HT1080 (cell line): ENCODE measurements at places on chromosomes 6 and 20. TPM values are rescaled to one million over a fixed set of nuclear protein-coding genes. Genes with fewer than 3 reads are reported as not detected.

DNA sequence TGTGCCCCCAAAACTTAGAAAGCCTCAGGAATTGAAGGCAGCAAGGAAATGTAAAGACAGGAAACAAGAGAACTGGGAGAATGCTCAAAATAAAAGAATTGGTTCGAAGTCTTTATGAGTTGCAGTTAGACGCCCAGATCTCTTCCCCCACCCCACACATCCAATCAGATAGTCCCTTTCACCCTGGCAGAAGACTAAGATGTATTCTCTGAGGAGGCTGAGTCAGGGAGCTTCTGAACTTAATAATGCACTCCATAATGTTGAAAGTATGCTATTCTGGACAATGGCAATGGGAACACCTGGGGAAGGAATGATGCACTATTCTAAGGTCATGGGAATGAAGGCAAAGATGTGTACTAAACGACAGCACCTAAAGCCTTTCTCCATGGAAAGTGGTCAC, 173.6 kb downstream of the MTFR2 start:
- no peak for DNase-seq

GRCh38 chr6:5782783-5783547, 223.8 kb downstream of the NRN1 start:
- no peak for DNase-seq

- no peak for DNase-seq
Measured at GRCh38 chr6:113921299-113921904, 49.5 kb downstream of the HDAC2 start.

DNA sequence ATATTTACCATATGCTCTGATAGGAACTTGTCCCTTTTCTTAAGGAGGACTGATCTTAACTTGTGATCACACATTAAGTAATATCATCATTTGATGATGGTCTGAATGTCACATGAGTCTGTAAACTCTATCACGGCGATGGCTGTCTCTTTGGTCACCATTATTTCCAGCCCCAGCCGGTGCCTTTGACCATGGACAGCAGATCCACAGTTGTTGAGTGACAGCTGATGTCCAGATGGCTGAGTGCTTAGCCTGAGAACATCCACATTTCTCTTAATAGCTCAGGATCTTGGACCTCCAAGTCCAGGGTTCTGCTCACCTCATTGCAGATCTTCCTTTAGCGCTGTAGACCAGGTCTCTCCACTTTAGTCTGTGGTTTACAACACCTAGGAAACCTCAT, 171.0 kb downstream of the TBC1D7 start:
- DNase-seq, result no peak

GRCh38 chr6:143539734-143540133, 28.2 kb upstream of the FUCA2 start:
- DNase-seq, result no peak

GRCh38 chr20:63023071-63023935, 16.5 kb upstream of the BHLHE23 start:
- no peak for DNase-seq

DNA sequence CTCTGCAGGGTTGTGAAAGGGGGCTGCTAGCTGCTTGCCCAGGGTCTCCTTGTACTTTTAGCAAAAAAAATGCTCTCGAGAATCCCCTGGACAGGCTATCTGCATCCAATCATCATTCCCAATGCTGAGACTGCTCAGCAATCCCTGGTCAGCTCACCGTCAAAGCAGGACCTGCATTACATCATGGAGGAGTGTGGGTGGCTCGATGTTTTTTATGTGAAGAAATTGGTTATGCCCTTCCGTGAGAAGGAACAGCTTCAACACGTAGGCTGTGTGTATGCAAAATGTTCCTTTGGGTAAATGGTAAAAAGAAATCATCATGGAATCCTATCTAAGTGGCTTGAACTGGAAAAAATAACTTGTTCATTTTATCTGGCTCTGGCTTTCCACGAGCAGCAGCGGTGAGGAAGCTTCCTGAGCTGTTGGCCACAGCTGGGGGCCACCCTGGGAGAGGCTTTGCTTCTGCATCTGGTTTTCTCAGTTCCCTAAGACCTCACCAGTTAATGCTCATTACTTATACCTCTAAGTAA, 111.4 kb downstream of the FYN start:
- no peak for DNase-seq

GRCh38 chr6:125363039-125363823, 61.5 kb upstream of the HDDC2 start:
- DNase-seq, result no peak

- DNase-seq, result no peak
Measured at GRCh38 chr6:15515226-15515625, 147.6 kb downstream of the DTNBP1 start.

DNA sequence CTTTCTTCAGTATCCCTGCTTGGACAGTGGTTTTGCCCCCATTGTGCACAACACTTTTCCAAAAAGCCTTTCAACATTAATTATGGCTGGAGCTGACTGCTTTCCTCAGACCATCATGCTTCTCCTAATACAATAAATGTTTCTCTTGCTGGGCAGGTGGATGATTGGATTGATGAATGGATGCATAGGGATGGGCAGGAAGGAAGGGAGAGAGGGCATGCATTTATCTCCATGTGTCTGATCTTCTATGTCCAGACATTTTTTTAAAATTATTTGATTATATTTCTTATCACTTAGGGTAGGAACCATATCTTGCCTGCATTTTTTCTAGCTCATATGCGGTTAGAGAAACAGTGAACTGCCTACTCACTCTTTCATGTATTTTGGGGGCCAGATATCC, 218.5 kb downstream of the PRL start:
- no peak for DNase-seq

- DNase-seq, result peak; percentile 5
Measured at GRCh38 chr6:135906542-135906941, 55.0 kb downstream of the PDE7B start.

DNA sequence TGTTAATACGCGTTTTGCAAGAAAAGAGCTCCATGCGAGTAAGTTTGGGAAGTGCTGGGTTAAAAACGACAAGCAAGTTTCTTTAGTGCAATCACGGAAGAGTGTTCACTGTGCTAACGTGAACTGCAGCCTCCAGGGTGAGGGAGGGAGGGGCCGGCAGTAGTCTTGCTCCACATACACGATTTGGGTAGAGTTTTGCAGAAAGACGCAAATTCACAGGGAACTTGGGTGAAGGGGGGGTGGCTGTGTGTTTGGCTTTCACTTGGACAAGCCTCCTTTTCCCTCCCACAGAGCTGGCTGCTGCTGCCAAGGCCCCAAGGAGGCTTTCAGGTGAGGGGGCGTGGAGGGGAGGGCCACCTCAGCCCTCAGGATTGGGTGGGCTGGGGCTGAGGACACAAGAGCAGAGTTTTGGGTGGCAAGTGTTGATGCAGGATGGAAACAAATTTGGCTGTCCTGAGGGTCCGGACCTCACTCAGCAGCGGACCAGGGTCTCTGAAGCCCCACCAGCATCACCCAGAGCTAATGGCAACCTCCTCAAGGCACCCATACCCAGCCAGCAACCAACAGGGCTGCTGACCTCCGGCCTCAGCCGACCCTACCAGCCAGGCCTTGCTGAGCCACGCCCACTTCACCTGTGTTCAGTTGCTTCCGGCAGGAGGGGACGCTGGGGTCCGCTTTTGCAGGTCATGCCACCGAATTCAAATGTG, 204.5 kb downstream of the ERMARD start:
- no peak for DNase-seq

DNA sequence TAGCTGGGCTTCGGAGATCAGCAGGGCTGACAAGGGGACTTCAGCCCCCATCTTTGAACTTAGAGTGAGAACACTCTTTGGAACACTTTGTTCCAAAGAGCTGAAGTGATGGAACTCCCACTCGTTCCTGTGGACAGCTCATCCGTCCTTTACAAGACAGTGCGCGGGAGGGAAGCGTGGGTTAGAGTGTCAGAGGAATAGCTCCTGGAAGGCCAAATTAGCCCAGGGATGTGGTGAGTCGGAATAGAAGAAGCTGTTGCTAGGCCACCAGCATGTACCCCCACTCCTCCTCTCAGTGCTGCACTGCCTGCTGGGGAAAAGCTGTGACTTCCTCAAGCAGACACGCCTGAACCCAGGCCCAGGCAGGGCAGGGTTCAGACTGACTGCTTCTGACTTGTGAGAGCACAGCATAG, 1.7 kb downstream of the SDCBP2 start:
- peak; percentile 50 for DNase-seq

GRCh38 chr6:70289299-70289698, 13.6 kb downstream of the COL9A1 start:
- no peak for DNase-seq

- DNase-seq, result peak; percentile 50
Measured at GRCh38 chr6:40444811-40445210, 142.4 kb downstream of the LRFN2 start.

- no peak for DNase-seq
Measured at GRCh38 chr20:40082436-40082835, 606.6 kb downstream of the MAFB start.

DNA sequence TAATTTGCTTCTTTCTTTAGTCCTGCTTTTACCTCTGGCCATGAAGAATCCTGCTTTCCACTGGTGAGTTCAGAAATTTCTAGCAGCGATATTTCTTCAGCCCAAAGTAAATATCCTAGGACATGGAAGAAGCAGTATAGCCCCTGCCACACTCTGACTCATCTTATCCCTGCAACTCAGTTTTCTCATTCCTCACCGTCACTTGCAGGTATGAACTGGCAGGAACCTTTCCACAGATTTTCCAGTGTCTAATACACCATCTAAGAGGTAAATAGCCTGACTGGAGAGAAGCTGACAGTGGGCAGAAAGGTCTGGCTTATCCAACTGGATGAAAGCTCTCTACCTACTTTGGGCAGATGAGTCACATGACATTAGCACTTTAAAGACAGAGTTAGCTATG, 816.7 kb upstream of the FLRT3 start:
- no peak for DNase-seq

DNA sequence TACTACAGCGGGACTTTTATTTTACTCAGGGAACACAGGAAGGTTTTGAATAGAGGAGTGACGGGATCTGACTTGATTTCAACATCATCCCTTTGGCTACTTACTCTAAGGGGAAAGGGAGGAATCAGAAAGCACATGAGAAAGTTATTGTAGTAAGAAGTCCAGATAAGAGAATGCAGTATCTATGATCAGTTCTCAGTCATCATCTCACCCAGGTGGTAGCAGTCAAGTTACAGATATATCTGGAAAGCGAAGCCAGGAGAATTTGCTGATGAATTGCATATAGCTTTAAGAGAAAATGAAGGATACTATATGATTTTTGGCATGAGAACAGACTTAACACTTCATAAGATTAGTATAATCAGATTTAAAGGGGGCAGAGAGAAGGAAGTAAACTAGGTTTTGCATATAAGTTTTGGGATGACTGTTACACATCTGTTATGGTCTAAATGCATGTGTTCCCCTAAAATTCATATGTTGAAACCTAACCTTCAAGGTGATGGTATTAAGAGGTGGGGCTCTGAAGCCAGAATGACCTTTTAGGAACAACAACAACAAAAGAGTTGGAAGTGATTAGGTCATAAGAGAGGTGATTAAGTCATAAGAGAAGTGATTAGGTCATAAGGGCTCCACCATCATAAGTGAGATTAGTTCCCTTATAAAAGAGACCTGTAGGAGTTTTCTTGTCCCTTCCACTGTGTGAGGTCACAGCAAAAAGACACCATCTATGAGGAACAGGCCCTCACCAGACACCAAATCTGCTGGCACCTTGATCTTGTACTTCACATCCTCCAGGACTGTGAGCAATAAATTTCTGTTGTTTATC, 6.7 kb downstream of the RAD21L1 start:
- DNase-seq, result no peak

- DNase-seq, result no peak
Measured at GRCh38 chr6:136526196-136526930, 23.9 kb downstream of the MAP7 start.

The CTAGE9 gene
- not detected in 2 replicates for total RNA-seq

The RIPPLY2 gene
- total RNA-seq, result not detected in 2 replicates

The MTCH1 gene
- total RNA-seq, result 263 and 264 TPM in 2 replicates

The TCP11 gene
- 0.13 TPM in 1 of 2 replicates, not detected in the other for total RNA-seq

The ELMO2 gene
- 21.3 and 24.3 TPM in 2 replicates for total RNA-seq

The SRPK1 gene
- 62.0 and 72.3 TPM in 2 replicates for total RNA-seq

The PRDM13 gene
- total RNA-seq, result not detected in 2 replicates

The OR12D3 gene
- not detected in 2 replicates for total RNA-seq

The GPR63 gene
- total RNA-seq, result 1.3 and 1.9 TPM in 2 replicates

The PGC gene
- total RNA-seq, result not detected in 2 replicates

The ATP6V1G2 gene
- total RNA-seq, result 2.1 TPM in 2 replicates
